ENCODE measurements at places on chromosomes 5 and 9.

DNA sequence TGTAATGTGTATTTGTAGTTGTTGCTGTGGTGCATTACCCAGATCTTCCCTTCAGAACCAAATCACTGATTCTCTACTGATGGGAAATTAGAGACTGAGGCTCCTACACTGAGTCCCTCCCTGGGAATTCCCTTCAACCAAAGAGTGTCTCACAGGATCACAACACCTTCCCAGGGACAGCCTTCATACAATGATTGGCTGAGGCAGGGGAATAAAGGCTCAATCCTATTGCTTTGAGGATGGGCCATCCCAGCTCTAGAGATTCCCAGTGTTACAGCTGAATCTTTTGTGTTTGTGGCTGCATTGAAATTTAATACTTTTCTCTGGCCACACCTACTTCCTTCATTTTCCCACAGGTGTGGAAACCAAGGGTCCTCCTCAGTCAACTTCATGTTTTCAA lies 96.4 kb upstream of the ELL2 start:
- DNase-seq = no peak

- DNase-seq = peak; percentile 94
Measured at GRCh38 chr9:120583958-120584369, 4.0 kb upstream of the CDK5RAP2 start.

DNA sequence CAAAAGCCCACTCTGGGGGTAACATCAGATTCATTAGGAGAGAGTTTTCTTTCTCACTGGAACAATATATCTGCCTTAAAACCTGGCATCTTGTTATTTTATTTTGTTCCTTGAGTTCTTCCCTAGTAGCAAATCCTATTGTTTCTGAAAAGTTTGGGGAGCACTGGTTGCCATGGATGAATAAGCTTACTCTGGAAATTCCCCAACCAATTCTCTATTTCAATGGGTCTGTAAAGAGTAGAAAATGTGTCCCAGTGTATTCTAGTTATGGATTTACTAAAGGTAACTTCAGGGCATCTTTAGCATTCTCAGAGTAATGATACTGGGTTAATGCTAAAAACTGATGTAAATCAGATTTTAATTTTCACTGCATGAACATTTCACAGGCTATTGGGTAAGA lies 94.2 kb upstream of the S1PR3 start:
- no peak for DNase-seq

GRCh38 chr5:25107853-25108252 lies 463.1 kb upstream of the CDH10 start:
- no peak for DNase-seq

DNA sequence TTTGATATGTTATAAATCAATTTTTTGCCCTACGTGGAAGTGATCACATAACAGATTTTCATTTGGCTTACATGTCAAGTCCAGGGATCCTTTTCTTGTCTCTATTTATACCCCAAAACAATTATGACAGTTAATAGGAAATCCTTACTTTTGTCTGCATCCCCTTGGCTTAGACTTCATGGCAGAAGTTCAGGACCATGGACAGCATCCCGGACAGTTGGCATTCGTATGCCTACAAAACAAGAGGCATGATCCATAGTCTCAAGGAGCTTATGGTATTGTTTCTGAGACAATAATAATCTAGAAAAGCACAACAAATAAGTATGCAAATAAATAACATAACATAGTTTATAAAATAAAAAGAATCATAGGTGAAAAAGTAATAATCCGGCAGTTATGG lies 214.3 kb upstream of the GRIA1 start:
- DNase-seq = no peak

- DNase-seq = no peak
Measured at GRCh38 chr5:77947041-77947428, 170.9 kb upstream of the TBCA start.

DNA sequence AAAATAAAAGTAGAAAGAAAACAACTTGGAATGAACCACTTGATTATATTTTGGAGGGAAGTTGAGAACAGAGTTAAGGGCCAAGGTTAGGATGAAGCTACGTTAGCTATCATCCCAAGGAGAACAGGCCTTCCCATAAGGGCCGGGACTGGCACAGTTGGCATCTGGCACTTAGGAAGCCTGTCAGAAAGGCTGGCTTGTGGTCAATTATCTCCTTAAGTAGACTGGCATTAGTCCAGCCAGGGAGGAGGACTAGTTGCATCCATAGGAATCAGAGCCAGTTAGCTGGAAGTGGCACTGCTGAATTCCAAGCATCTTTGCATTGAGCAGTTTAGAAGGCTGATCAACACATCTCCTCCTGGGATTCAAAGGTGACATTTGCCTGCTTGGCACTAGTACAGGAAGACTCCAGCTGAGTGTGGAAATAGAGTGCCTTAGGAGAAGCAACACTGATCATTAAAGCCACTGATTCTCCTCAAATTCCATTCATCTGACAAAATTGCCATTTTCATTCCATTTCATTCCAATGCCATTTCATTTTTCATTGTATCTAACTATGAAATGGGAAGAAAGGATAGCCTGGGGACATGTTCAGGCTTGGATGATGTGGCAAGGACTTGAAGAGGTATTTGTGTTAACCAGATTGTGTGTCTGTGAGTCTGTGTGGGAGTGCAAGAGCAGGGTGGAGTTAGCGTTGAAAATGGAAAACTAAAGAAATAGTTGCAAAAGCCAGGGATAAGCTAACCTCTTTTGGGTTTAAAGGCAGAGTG lies 5.5 kb downstream of the FOXB2 start:
- no peak for DNase-seq

- no peak for DNase-seq
Measured at GRCh38 chr5:9789777-9790176, 159.6 kb upstream of the TAS2R1 start.

- no peak for DNase-seq
Measured at GRCh38 chr5:60207040-60207439, 313.5 kb upstream of the PDE4D start.

DNA sequence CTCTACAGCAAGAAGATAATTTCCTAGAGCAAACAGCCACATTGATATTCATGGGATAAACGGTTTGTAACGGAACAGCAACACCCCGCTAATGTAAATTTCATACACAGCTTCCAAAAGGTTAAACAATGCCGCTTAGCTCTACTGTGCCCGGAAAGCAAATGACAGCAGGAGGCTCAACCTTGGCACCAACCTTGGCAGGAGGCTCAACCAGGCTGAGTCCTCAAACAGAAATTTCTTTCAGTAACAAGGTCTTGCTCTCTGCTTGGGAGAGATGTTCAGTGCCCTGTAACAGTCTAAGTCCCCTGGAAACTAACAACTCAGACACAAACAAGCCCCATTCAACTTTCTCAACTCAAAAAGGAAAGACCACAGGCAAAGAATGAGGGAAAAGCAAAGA lies 11.1 kb upstream of the PPP1R2B start:
- DNase-seq = no peak

- DNase-seq = no peak
Measured at GRCh38 chr5:59257488-59258400, 635.8 kb downstream of the PDE4D start.

GRCh38 chr9:28547527-28547926 lies 974.2 kb upstream of the C9orf72 start:
- no peak for DNase-seq

- no peak for DNase-seq
Measured at GRCh38 chr9:116154334-116154975, 864 bp downstream of the PAPPA start.

DNA sequence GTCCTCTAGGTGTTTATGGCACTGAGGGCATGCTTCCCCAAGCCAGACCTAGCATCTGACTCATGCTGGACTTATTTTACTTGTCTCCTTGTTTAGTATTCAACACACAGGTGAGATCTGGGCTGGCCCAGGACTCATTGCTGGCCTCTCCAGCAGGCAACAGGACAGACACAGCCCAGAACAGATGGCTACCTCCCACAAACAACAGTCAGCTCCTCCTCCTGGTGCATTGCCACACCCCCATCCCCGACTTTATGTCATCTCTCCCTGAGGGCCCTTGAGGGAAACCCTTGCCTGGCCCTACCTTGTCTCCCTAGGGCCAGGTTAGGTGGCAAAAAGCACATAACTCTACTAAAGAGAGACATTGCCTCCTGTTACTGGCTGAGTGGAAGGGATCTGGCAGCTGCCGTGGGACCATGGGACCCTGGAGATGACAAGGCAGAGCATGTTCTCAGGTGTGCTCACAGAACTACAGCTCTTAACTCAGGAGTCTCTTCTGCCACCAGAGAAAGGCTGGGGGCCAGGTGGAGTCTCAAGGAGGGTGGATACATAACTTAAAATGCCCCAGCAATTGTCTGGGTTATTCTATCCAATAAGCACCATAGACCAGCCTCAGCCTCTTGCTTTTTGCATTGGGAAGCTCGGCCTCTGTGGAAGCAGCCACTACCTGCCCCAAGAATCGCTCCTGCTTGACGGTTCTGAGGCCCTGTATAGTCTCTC lies 2.3 kb downstream of the ACSL6 start:
- no peak for DNase-seq

- DNase-seq = no peak
Measured at GRCh38 chr9:30943446-30944224, 1440.8 kb upstream of the ACO1 start.

DNA sequence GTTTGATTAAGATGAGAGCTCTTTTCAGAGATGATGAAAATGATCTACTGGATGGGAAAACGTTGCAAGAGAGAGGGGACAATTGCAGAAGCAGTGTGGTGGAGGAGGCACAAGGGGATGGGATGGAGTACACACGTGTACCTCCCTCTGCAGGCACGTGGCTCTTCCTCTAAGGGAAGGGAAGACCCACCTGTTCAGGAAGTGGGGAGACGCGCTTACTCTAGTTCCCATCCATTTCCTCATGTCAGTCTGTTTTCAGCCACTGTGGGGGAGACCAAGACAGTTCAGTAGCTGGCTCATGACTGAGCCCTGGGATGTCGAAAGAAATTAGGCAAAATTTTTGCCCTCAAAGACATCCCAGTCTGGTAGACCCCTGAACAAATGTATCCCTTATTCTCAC lies 619.2 kb upstream of the CLINT1 start:
- DNase-seq = no peak

DNA sequence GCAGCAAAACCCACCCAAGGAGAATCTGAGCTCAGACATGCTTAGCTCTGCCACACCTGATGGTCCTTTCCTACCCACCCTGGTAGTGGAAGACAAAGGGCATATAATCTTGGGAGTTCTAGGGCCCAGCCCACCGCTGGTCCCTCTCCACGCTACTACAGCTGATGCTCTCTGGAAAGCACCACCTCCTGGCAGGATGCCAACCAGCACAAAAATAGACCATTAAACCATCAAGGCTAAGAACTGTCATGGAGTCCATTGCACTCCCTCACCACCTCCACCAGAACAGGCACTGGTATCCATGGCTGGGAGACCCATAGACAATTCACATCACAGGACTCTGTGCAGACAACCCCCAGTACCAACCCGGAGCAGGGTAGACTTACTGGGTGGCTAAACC lies 111.0 kb upstream of the IL7R start:
- no peak for DNase-seq

- DNase-seq = no peak
Measured at GRCh38 chr9:114051281-114051680, 26.8 kb downstream of the AMBP start.

GRCh38 chr5:10859393-10860195 lies 98.6 kb upstream of the DAP start:
- no peak for DNase-seq

GRCh38 chr9:19397845-19398244 lies 11.0 kb upstream of the ACER2 start:
- DNase-seq = no peak

- no peak for DNase-seq
Measured at GRCh38 chr5:142779163-142779840, 9.1 kb downstream of the ARHGAP26 start.

DNA sequence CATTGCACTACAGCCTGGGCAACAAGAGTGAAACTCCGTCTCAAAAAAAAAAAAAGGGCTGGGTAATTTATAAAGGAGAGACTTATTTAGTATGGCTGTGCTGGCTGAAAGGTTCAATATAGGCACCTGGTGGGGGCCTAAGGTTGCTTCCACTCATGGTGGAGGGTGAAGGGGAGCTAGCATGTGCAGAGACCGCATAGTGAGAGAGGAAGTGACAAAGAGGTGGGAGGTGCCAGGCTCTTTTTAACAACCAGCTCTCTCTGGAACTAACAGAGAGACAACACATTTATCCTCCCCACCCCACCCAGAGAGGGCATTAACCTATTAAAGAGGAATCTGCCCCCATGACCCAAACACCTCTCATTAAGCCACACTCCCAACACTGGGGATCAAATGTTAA lies 28.9 kb upstream of the SERINC5 start:
- DNase-seq = no peak

DNA sequence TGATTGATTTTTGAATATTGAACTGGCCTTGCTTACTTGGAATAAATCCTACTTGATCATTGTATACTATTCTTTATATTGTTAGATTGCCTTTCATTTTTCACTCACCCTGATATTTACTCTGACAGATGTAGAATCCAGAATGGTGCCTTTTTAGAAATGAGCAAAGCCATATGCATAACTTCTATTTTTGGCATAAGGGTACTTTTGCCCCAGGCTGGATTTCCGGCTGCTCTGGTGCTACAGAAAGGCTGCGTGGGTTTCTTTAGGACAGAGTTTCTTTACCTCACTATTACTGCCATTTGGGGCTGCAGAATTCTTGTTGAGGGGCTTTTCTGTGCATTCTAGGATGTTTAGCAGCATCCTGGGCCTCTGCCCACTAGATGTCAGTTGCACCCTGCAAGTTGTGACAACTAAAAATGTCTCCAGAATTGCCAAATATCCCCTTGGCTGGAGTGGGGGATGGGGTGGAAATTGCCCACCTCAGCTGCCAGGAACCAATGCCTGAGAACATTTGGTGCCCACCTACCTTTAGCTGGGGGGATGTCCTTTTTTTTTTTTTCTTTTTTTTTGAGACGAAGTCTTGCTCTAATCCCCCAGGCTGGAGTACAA lies 50.1 kb downstream of the SLC36A1 start:
- DNase-seq = no peak

DNA sequence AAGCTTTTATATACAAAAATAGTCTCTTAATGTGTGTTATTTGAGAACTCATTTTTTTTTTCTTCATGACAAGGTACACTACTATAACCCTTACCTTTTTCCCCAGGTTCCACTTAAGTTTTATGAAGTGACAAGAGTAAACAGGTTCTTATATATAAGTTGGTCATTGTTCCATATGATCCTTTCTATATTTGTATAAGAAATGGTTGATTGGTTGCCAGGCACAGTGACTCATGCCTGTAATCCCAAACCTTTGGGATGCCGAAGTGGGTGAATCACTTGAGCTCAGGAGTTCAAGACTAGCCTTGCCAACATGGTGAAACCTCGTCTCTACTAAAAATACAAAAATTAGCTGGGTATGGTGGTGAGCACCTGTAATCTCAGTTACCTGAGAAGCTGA lies 108.3 kb downstream of the PCSK1 start:
- DNase-seq = no peak

Data from AG09319 (cell line).